SK-N-DZ (cell line): ENCODE measurements at places on chromosomes 7 and 10.

GRCh38 chr7:47333959-47334358 lies 248.0 kb downstream of the TNS3 start:
- no peak for DNase-seq

- no peak for DNase-seq
These were observed 212.5 kb downstream of the ADAM12 start for GRCh38 chr10:126175641-126176262.

DNA sequence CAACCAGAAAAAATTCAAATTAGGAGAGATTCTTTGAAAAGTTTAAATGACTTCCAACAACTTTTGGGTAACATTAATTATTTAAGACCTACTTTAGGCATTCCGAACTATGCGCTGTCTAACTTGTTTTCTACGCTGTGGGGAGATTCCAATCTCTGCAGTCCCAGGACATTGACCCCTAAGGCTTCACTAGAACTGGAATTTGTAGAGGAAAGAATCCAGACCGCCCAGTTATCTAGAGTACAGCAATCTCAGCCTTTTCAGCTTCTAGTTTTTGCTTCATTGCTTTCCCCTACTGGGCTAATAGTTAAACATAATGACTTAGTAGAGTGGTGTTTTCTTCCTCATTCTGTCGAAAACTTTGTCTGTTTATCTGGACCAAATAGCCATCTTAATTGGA lies 14.9 kb upstream of the DDC start:
- no peak for DNase-seq

GRCh38 chr10:63707254-63707910 lies 186.2 kb downstream of the REEP3 start:
- DNase-seq: no peak

GRCh38 chr7:33760834-33761233 lies 144.5 kb upstream of the BMPER start:
- DNase-seq: no peak

DNA sequence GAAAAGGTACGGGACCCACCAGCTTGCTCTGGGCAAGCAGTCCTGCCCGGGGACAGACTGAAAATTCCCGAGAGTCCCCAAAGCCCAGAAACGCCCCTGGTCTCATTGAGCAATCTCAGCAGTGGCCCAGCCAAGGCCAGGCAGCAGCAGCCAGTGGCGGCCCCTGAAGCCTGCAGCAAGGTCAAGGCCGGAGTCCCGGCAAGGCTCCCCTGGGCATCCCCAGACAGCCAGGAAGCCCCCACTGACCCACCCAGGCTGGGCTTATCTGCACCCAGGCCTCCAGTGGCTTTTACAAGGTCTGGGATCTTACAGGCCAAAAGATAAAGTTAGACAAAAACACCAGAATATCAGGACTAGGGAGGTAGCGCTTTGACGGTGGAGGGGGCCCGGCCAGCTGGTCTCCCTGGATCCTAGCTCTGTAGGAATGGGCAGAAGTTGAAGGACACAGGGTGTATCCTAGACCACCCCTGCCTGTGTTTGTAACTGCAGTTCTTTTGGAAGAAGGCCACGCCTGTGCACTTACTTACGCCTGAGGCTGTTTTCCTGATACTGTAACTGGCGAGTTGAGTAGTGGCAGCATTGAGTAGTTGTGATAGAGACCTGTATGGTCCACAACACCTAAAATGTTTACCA lies 130.5 kb upstream of the NPS start:
- DNase-seq: no peak

DNA sequence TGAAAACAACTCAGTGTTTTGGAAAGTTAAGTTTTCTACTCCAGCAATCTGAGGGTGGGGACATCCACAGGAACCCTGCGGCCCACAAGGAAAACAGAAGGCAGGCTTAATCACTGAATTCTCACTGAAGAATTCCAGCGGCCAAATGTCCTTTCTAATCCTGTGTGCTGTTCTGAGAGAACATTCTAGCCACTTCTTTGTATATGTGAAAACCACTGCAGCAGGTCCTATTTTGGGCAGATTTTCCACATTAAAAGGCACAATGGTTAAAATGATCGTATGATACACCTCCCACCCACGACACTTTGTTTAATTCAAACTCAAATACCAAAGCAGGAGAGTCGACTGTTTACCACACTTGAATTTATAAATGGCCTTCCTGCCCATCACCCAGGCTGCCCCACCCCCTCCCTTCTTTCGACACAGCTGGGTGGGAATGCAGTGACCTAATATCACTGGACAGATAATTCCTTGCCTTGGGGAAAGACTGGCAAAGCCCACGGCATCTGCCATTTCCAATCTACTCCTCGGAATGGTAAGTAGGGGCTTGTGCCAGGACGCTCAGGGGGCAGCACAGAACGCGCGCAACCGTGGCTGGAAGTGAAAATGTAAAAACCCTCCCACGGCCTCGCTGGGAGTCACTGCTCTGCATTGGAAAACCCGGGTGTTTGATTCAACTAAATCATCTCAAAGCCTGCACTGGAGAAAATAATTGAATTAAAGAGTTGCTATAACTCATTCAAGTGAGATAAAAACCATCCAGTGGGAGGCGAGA lies 67.0 kb downstream of the CTBP2 start:
- DNase-seq: peak; percentile 16

GRCh38 chr10:4545062-4545461 lies 280.9 kb upstream of the AKR1E2 start:
- DNase-seq: no peak

- DNase-seq: no peak
These were observed 31.1 kb downstream of the HOXA1 start for GRCh38 chr7:27064661-27065060.

GRCh38 chr10:62501547-62501946 lies 127.4 kb downstream of the ZNF365 start:
- no peak for DNase-seq

DNA sequence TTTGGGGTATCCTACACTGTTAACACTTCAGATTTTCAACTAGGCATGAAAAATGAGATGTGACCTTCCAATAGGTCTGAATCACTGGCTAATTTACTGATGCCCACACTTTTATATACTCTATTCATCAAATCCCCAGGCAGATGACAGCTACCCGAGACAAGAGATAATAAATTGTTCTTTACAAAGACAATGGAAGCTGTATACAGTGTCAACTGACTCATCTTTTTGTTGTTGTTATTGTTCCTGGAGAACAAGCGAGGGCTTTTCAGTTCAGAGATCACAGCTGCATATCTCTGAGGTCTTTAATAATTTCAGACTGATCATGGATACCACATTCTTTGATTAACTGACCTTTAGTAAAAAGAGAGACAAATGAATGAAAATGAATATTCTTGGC lies 228.9 kb downstream of the SDHAF3 start:
- DNase-seq: no peak

DNA sequence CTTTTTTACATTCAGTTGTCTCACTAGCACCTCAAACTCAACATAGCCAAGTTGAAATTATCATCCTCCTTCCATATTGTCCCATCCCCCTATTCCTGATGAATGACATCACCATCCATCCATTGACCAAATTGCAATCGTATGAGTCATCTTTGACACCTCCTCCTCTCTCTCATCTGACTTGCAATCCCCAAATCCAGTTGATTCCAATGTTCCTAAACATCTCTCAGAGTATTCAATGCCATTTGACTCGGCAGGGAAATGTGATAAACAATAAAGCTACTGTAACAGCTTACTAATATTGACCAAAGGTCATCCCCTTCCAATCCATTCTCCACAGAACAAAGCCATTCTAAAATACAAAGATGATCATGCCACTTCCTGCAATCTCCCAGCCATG lies 1047.8 kb downstream of the NRG3 start:
- DNase-seq: no peak

- no peak for DNase-seq
These were observed 1.5 kb downstream of the HECTD2 start for GRCh38 chr10:91411621-91412020.

GRCh38 chr7:134548877-134549276 lies at the start of gene AKR1B15:
Gene AKR1B15 (plus strand): TSS chr7:134549110. CDS start chr7:134564620, 15,510 bp downstream.
- no peak for DNase-seq

- DNase-seq: no peak
These were observed 595.8 kb upstream of the MKI67 start for GRCh38 chr10:128721963-128722445.

- DNase-seq: no peak
These were observed at the start of gene PIK3CG for GRCh38 chr7:106865130-106866041. Gene PIK3CG (plus strand): TSS chr7:106865282. CDS start chr7:106867562, 2,280 bp downstream.
